ENCODE measurements at places on chromosomes 7 and 10.

DNA sequence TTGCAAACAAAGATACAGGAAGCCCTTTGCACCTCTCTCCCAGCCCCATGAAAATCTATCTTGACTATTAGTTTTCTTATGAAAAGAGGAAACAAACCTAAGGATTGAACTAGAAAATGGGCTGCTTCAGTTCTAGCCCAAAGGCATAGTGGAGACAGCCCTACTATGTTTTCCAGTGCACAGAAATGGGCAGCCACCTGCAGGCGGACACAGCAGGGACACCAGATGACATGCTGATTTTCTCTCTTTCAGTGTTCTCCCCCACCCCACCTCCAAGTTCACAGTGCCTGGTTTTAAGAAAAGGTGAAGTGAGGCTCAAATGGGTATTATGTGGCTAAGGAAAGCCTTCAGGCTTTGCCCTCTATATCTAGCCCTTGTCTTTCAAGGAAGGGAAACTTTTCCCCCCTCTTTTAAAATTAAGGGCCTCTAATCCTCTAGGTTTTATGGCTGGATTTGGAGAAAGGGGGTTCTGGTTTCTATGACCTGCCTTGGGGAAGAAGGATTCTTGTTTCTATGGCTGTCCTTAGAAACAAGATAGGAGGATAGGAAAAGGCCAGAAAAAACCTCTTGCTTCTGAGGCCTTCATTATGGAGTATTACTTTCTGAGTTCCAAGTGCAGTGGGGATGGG is 23.5 kb upstream of the DDX50 start:
- DNase-seq = no peak

- DNase-seq = no peak
Measured at GRCh38 chr10:120414946-120415345, 42.1 kb upstream of the PLPP4 start.

DNA sequence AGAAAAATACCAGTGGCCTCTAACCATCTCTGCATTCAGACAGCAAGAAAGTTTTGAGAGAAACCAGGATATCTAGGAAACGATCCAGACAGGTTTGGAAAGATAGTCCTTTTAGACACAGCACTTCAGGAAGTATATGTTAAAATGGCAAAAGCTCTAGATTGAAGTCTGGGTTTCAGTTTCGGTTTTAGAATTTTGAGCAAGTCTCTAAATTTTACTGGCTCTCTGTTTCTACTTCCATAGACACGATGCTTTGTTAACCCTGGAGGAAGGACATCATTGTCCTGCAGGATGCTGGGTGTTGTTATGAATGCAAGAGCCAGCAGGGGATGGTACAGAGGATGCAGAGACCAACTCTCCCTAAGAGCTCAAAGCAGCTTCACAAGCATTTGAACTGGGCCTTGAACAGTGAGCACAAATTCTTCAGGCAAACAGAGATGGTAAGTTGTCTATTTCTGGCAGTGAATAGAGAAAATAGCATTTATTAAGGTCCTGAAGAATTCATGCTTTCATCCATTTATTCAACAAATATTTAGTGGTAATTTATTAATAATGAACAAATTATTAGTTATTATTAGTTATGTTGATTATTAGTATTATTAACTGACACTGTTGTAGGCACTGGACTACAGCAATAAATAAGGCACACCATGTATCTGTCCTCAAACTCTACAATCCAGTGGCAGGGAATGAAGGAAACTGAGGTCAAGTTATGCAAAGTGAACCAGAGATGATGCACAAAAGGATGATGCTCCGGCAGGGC is 152.7 kb upstream of the NRP1 start:
- DNase-seq = no peak

DNA sequence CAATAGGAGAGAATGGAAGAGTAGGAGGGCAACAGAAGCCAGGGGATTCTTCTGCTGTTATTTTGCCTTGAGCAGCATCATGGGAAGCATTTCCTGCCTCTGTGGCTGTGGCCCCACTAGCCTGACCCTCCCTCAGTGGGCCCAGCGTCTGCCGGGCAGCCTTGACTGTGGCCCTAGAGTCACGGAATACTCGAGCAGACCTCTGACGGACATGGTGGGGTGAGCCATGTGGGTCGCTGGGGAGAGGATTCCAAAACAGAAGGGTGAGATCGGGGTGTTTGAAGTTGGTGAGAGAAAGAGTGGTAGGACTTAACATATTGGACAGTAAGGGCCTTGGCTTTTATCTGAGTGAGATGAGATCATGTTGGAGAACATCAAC is 8.3 kb upstream of the PRKAG2 start:
- no peak for DNase-seq

GRCh38 chr7:7522421-7522820 is 13.3 kb downstream of the COL28A1 start:
- DNase-seq = no peak

DNA sequence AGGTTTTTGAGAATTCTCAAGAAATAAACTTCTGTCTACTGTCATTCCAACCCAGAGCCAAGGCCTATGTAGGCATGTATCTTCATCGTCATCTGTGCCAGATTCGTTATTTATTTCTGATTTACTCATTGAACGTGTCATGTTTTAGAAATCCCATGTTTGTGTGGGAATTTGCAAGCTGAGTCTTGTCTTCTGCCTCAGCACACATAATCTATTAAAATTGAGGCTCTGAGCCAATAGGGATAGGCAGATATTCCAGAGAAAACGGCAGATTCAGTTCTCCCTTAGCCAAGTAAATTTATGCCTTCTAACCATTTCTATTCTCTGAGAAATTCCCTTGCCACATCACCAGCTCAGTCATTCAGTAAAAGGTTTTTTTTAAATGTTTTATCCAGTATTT is 444.6 kb downstream of the REEP3 start:
- DNase-seq = no peak

DNA sequence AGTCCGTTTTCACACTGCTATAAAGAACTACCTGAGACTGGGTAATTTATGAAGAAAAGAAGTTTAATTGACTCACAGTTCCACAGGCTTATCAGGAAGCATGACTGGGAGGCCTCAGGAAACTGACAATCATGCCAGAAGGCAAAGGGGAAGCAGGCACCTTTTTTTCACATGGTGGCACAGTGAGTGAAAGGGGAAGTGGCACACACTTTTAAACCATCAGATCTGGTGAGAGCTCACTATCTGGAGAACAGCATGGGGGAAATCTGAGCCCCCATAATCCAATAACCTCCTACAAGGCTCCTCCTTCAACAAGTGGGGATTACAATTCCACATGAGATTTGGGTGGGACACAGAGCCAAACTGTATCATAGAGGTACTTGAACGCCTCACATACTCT is 30.0 kb downstream of the AGR3 start:
- DNase-seq = no peak

- DNase-seq = no peak
Measured at GRCh38 chr10:84494849-84495180, 166.4 kb downstream of the CCSER2 start.

- no peak for DNase-seq
Measured at GRCh38 chr7:153087498-153087897, 327.9 kb downstream of the ACTR3B start.

DNA sequence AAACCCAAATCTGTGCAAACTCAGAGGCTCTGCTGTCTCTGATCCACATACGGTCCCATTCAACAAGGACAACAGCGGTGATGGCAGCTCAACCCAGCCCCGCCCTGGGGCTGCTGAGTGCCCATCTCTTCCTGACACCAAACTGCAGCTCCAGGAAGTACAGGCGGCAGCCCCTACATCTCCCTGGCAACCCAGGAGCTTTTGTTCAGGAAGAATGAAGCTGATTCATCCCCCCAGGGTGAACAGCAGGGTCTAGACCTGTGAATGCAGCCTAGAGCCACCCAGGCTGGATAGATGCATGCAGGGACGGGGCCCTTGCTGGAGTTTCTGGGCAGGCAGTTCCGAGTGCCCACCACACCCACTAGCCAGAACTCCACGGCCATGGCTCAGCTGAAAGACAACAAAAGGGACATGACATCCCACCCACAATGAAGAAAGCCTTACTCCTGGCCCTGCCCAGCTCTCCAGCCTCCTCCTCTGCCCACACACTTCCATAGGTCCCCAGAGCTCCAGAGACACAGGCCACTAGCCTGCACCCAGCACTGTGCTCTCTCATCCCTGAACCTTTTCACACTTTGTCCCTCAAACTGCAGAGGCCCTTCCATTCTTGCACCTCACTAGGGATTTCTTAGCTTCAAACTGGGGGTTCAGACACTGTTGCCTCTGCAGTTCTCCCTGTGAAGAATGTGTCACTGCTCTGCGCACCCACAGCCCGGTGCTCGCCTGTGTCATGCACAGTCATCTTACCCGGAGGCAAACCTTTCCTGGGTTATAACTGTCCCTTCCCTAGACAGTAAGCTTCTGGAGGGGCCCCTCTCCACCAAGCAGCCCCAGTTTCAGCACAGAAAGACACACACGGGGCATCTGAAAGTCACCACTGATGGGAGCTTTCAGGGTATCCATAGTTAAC is 99.1 kb downstream of the GRID1 start:
- DNase-seq = no peak

DNA sequence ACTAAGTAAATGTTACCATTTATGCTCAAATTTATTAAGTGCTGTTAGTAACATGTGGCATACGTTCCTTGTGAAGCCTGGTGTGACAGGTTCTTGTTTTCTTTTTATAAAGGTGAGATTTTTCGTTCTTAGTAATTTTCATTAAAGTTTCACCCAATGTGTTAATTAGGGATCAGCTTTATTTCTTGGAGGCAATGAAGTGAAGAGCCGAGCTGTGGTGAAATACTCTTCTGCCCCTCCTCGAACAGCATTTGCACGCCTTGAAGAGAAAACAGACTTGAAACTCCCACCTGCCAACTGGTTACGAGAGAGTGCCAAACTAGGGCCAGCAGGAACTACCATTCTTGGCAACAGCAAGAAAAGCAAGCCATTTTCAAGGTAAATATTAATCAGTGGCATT is 1.5 kb downstream of the EDRF1 start:
- DNase-seq = no peak

GRCh38 chr10:48496105-48496830 is 108.6 kb downstream of the ARHGAP22 start:
- DNase-seq = no peak

DNA sequence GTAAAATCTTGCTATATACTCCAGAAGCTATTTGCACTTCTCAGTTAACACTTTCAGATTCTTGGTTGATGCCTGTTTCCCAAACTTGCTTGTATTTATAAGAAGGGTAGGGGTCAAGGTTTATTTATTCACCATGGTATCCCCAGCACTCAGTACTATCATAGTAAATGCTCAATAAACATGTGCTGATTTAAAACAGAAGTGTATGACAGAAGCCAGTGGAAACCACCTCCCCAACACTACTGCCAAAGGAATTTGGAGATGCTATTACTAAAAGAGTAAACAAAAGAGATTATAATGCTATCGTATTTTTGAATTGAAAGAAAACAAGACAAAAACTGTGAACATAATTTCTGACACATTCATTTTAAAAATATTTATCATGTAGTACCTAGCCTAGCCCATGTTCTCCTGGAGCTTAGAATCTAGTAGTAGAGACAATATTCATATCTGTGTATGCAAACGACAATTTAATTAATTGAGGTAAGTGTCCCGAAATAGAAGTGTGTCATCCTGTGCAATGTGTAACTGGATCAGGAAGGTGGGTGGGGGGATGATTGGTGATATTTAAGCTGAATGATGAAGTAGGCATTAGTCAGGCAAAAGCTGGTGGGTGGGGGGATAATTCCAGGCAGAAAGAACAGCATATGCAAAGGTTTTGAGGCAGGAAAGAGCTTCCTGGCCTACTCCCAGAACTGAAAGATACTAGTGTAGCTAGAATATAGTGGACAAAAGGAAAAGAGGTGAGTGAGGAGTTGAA is 77.5 kb downstream of the HGF start:
- no peak for DNase-seq

DNA sequence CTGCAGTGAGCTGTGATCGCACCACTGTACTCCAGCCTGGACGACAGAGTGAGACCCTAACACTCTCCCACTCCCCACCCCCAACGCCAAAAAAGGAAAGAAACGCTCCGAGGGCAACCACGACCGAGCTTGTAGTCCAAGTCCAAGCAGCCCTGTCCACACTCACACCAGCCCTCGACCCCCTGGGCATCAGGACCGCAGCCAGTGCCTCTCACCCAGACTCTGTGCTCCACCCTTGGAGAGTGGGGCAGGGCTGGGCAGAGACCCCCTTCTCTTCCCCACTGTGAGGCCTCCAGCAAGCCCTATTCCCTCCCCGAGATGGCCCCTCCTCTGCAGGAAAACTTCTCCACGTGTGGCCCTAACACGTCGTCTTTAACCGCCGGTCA is 82.6 kb downstream of the FOXL3 start:
- DNase-seq = no peak

- no peak for DNase-seq
Measured at GRCh38 chr10:59607970-59608369, 101.7 kb downstream of the SLC16A9 start.

DNA sequence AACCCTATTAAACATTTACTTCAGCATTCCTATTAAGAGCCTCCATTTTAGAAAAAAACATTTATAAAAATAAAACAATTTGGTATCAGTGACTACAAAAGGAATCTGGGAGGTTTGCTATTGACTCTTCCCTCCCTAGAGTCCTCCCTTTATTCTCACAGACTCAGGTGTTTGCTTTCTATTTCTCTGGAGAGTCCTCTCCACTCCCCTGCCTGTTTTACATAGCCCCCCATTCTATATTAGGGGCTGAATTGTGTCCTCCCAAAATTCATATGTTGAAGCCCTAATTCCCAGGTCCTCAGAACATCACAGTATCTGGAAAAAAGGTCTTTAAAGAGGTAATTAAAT is 69.8 kb downstream of the COA1 start:
- DNase-seq = no peak

- no peak for DNase-seq
Measured at GRCh38 chr7:129536323-129536722, 34.0 kb downstream of the SMKR1 start.

GRCh38 chr7:123242467-123243092 is 42.8 kb upstream of the SLC13A1 start:
- no peak for DNase-seq

DNA sequence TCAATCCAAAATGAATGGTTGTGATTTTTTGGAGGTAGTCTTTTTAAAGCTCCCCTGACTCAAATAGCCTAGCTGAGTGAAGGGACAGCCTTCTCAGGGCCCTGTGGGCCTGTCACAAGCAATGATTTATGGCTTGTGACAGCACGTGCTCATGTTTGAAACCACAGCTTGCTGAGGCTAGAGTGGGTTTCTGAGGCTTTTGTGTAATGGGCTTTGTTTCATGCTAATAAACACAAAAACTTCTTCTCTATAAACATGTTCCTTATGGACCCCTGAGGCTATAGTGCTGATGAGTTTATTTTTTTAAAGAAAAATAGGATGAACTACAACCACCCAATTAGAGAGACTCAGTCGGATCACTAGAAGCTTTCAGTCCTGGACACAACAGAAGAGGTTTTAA is 36.1 kb upstream of the BET1 start:
- DNase-seq = no peak

GRCh38 chr7:142391191-142391992 is 133.5 kb upstream of the PRSS58 start:
- no peak for DNase-seq

GRCh38 chr10:96496281-96496925 is 17.3 kb downstream of the TLL2 start:
- no peak for DNase-seq

GRCh38 chr7:24346716-24347115 is 62.7 kb downstream of the NPY start:
- no peak for DNase-seq

- DNase-seq = no peak
Measured at GRCh38 chr10:33815776-33816175, 481.3 kb upstream of the NRP1 start.

Data from activated CD4-positive, CD25-positive, alpha-beta regulatory T cell (primary cell).